ENCODE measurements at places on chromosomes 5 and 9.

DNA sequence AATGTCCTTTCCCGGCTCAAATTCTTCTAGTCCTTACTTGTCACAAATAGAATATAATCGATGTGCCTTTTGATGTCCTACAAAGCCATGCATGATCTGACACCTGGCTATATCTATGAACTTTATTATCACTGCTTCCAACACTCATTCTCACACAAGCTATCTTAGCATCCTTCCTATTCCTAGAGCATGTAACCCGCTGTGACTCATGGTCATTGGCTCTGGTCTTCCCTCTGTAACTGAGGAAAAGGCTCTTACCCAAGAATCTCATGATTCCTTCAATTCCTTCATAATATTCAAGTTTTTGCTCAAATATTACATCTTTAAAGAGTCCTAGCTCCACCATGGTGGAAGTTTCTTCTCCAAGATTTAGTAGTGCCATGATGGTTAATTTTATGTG is 480.0 kb upstream of the PAPPA start:
- no peak for DNase-seq

- DNase-seq, result no peak
Observed at GRCh38 chr9:120136696-120137095, 443.3 kb downstream of the CDK5RAP2 start.

GRCh38 chr5:33850100-33850594 is 41.6 kb downstream of the ADAMTS12 start:
- DNase-seq, result no peak

GRCh38 chr5:143001764-143002351 is 231.7 kb downstream of the ARHGAP26 start:
- DNase-seq, result no peak

DNA sequence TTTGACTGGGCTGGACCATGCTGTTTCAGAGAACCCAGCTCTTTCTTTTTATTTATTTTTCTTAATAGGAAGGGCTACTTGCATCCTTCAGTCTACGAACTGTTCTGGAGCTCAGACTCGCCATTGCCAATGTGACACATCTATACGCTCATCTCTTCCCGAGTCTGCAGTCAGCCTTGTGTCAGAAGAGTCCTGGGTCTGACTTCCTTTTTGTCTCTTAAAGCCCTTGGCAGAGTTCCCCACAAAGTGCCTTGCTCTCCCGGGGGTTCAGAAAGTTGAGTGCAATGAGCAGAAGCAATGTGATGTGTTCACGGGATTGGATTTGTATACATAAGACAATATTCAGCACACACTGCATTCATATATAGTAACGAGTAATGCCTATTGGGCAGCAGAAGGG is 140.4 kb downstream of the ATPSCKMT start:
- DNase-seq, result no peak

GRCh38 chr5:88813805-88814575 is 69.0 kb downstream of the MEF2C start:
- DNase-seq, result no peak

DNA sequence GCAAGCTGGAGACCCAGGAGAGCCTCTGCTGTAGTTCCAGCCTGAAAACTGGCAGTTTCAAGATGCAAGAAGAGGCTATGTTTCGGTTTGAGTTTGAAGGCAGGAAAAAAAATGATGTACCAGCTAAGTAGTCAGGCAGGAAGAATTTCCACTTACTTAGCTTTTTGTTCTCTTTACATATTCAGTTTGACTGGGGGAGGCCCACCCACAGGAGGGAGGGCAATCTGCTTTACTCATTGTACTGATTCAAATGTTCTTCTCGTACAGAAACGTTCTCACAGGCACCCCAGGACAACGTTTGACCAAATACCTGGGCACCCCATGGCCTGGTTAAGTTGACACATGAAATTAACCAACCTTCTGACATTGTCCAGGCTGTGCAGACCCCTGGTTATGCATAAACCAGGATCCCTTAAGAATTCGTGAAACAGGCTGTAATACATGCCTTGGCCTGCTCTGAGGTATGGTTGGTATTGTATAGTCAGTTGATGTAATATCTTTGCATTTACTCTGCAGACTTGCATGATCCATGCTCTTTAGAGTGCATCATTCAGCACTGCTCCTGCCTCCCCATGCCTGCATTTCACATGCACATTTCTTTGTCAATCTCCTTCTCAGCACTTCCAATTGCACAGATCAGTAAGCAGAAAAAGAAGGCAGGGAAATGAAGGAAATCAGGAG is 687.1 kb downstream of the TAF11L14 start:
- no peak for DNase-seq

DNA sequence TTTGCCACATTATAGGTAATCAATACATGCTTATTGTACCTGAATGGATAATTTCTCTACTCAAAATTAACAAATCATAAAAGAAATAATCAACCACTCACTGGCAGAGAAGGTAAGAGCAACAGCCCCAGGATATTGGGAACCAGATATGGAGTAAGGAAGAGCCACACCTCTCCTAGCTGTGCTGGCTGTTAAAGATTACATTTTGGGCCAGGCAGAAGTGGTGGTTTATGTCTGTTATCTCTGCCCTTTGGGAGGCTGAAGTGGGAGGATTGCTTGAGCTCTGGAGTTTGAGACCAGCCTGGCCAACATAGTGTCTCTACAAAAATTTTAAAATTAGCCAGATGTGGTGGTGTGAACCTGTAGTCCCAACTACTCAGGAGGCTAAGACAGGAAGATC is 56.4 kb downstream of the BHMT start:
- no peak for DNase-seq

GRCh38 chr5:125004009-125004408 is 257.6 kb upstream of the ZNF608 start:
- DNase-seq, result no peak

GRCh38 chr9:132040808-132041207 is 38.9 kb downstream of the MED27 start:
- DNase-seq, result no peak

- DNase-seq, result no peak
Observed at GRCh38 chr5:172453986-172454357, 353 bp downstream of the SH3PXD2B start.

- no peak for DNase-seq
Observed at GRCh38 chr5:136006164-136006563, 22.6 kb upstream of the TGFBI start.

GRCh38 chr5:174552428-174552827 is 172.0 kb upstream of the MSX2 start:
- no peak for DNase-seq

GRCh38 chr9:2570615-2571479 is 50.7 kb upstream of the VLDLR start:
- DNase-seq, result no peak

DNA sequence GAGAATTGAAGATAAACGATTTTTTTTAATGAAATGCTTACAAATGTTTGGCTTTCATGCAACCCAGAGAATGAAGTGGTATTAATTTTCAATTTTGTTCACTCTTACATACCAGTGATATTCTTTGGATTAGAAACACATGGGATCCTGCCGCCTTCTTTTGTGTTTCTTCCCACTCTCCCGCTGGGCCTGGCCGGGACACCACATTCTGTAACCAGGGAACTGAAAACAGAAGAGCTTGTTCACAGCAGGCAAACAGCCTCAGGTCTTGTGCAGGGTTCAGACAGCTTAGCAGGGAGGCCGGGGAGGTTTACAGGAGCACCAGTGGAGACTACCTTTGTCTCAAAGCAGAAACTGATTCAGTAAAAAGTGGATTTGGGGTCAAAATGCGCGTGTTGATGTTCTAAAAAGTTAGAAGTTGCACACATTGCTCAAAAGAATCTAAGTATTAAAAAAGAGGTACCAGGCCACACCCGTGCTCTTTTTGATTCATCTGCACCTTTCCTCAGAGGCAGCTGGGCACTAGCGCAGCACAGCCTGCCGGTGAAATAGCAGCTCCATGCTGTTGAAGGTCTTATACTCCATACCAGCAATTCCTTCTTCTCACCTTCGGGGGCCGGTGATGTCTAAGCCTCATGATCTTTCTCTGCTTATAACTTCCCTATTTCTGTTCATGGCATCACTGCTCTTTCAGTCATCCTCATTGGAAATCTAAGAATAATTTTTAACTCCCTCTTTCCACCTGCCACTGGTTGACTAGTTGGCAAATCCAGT is 67.1 kb downstream of the GRAMD2B start:
- DNase-seq, result no peak

- DNase-seq, result no peak
Observed at GRCh38 chr5:92421942-92422341, 1038.8 kb upstream of the ARRDC3 start.

GRCh38 chr5:119402081-119402480 is 46.3 kb downstream of the TNFAIP8 start:
- DNase-seq, result no peak

GRCh38 chr5:73940026-73940425 is 314.0 kb downstream of the ARHGEF28 start:
- no peak for DNase-seq

GRCh38 chr9:110208031-110208430 is at the start of gene C9orf152:
Gene C9orf152, minus strand, starts transcription at chr9:110208159. Its CDS starts 580 bp downstream, at chr9:110207579.
- DNase-seq, result no peak

DNA sequence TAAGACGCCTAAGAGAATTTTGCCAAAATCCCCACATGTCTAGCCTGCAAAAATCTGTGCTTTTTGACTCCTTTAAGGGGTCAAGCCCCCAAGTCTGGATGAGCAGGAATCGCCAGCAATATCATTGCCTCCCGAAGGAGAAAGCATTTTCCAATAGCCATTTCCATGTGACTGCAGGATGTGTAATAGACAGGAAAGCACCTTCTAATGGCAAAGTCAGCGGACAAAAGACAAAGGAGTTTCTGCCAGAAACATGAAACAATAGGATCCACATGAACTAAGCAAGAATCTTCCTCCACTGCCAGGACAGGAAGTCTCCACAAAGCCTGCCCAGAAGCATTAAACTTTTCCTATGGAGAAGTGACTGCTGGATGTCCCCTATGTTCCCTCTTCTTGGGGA is 177.1 kb upstream of the PCSK5 start:
- DNase-seq, result no peak

DNA sequence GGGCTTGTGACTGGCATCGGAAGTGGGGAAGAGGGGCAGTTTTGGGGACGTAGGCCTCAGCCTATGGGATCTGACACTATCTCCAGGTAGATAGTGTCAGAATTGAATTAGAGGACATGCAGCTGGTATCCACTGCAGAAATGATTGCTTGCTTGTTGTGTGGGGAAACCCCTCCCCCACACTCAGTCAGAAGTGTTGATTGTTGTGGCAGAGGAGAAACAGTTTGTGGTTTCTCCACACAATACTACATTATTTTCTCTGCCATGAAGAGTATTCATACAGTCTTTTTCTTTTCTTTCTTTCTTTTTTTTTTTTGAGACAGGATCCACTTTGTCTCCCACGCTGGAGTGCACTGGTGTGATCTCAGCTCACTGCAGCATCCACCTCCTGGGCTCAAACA is 113.9 kb downstream of the ARRDC3 start:
- DNase-seq, result no peak

DNA sequence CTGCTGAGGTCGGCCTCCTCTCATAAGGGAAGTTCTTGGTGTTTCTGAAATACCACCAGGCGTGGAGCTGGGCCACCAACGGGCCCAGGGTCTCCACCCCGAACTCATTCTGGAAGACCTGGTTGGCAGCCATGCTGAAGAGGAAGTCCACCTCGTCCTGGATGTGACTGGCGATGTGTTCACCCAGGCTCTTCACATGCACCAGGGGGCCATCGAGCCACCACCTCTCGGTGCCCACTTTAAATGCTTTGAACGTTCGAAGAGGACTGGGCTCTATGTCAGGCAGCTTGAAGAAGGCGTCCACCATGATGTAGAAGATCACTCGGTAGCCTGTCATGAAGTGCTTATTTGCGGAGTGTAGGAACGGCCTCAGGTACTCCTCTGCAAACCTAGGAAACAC is 15.1 kb downstream of the GLT6D1 start:
- no peak for DNase-seq

DNA sequence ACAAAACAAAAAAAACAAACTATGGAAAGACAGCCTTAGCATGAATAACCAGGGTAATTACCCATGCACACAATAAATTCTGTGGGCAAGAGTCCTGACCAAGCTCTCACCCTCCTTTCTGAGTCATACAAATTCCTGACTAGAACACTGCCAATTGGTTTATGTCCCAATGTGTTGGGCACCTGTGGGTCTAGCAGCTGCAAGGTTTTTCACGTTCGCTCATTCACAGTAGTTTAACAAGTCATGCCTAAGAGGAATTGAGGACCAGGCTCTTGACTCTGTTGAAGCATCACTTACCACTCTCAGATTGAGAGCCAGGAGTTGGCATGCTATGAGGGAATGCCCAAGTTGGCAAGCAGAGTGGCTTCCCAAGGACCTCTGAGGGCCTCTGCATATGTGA is 205.5 kb upstream of the SLC24A2 start:
- DNase-seq, result no peak

DNA sequence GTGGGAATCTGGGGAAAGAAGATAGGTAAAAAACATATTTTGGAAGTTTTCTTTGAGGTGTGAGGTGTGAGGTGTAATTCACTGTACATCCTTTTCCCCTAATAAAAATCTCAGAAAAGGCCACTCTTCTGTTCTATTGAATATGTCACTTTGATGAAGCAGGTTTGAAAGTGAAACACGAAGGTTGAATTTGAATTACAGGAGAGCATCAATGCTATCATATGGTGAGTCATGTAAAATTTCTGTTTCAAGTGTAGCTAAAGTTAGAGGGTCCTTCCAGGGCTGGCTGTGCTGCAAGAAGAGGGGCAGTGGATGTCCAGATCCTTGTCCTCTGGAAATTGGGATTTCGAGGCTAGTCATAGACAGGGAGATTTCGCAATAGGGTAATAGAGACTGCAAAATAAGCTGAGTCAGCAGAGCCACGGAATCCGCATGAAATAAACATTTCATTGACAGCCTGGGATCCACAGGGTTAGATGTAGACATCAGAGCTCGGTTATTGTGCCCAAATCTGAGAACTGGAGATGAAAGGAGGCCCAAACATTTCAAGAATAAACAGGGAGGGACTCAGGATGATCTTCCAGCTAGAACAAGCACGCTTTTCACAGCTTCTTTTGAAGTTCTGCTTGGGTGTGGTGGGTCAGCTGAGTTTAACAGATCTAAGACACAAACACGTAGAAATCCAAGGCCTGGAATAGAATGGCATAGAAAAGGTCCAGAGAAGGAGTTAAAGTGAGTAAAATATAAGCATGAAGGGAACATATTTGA is 194.4 kb upstream of the CDKN2B start:
- no peak for DNase-seq

DNA sequence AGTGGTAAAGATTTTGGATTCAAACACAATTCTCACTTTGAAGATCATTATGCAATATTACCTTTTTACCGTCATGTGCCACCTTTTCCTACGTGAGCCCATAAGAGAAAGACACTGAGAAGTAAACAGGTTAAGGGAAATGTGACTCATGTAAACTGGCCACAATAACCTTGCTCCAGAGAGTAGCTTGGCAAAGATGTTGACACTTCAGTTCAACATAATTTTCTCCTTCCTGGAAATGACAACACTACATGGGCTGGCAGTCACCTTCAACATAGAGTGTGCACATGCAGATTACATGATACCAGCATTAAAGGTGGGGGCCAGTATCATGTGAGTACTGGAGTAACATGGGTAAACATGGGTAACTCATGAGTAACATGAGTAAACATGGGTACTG is 141.9 kb downstream of the CDK5RAP2 start:
- no peak for DNase-seq

- no peak for DNase-seq
Observed at GRCh38 chr9:136244122-136244968, 1.3 kb downstream of the QSOX2 start.

Data from C1 segment of cervical spinal cord (tissue), 14 donors.